ENCODE measurements at places on chromosomes 5 and 9.

DNA sequence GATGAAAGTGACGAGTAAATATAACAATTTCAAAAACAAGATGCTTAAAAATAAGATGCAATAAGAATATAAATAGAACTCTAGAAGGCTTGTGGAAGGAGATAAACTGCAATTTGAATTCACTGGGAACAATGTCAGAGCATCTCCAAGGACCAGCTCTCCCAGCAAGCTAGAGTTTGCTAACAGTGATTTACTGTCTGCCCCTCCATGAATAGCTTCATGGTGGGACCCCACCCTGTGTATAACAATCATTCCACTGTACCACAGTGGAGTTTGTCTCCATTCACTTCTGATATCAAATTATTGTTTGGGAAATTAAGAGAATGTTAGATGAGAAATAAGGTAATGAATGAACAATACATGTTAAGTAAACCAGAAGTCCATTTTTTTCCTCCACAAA, 7.3 kb upstream of the SEMA6A start:
- DNase-seq, result no peak

DNA sequence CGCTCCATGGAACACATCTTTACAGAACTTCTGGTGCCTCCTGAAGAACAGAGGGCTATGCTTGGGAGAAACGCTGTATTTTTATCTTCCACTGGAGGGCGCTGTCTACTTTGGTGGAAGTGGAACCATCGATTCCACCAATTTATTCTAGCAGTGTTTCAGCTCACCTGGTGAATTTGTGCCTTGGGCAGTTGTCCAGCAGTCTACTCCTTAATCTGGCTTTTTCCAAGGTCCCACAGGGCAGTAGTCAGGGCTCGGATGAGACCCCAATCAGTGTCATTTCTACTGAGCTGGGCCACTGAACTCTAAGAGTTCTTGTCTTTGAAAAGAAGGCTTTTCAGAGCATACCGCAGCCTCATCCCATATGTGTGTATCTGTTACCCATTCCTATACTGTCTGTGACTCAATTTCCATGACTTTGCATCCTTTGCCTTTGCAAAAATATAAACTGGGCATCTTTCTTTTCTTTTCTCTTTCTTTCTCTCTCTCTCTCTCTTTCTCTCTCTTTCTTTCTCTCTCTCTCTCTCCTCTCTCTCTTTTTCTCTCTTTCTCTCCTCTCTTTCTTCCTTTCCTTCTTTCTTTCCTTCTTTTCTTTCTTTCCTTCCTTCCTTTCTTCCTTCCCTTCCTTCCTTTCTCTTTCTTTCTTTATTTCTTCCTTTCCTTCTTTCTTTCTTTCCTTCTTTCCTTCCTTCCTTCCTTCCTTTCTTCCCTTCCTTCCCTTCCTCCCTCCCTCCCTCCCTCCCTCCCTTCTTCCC, 138.4 kb upstream of the ZNF618 start:
- peak; percentile 62 for DNase-seq

- no peak for DNase-seq
These were observed 154.5 kb downstream of the TARS1 start for GRCh38 chr5:33595303-33595702.

GRCh38 chr9:77276799-77277198, 99.5 kb downstream of the VPS13A start:
- DNase-seq, result no peak

- no peak for DNase-seq
These were observed 459.4 kb downstream of the ANXA1 start for GRCh38 chr9:73611032-73611431.

- peak; percentile 32 for DNase-seq
These were observed at the start of gene ANKDD1B for GRCh38 chr5:75611311-75612225. Gene ANKDD1B (plus strand): TSS chr5:75611453. CDS start chr5:75611635, 182 bp downstream.

DNA sequence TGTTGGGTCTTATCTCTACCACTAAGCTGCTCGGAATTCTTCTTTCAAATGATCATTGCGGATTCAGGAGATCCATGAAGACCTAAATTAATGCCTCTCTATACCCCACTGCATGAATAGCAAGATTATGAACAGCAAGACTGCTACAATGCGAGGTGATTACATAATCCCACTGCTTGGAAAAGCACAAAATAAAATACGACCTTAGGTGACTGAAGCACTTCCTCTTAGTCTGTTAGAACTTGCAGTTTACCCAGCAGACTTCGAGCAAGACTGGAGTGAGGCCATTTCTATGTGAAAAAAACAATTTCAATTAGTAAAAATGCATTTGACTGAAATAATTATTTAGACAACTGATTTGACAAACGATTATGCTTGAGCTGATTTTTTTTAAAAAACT, 59.8 kb downstream of the SH3RF2 start:
- DNase-seq, result no peak
